ENCODE measurements at places on chromosomes 4 and X.

GRCh38 chr4:182699201-182699600 is 218.0 kb downstream of the DCTD start:
- DNase-seq: no peak

DNA sequence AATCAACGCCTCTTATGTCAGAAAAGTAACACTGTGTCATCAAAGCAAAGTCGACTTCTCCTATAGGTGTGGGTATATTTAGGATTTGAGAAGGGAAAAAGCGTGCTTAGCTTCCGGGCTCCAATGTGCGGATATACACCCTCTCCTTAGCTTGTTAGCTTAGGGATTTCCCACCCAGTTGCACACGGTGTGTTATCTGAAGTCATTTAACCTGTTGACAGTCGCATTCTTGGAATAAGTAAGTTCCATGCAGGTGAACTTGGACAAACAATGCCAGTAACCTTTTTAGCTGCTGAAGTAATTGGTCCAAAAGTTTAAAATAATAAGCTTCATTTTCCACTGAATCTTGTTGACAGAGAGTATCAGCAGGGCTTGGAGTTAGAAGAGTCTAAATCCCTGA is 113.7 kb downstream of the SHROOM3 start:
- no peak for DNase-seq

- DNase-seq: no peak
Observed at GRCh38 chr4:5371415-5372190, 320.3 kb downstream of the STK32B start.

DNA sequence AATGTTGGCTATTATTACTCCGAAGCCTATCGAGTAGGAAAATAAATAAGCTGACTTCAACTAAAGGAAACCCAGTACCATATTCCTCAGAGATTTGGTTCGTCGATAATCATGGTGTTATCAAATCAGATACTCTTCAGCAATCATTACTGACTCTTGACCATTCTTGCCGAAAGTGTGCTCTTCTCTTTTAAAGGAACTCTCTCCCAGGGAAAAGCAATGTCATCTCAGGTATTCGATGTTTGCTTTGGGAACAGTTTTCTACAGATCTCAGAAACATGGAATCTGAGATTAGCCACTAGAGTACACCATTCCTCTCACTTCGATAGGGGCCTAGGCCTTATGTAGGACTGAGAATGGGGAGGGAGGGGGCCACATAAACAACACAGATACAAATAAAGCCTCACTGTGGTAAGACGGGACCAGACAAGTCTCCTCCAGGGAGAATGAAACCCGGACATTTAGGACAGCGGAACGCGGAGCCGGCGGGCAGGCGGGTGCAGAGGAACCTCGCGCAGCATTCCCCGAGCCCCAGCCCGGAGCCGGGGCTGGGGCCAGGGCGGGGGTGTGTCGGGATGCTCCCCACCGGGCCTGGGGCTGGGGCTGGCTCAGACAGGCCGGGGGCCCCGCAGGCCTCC is 581 bp downstream of the DNAJB14 start:
- DNase-seq: no peak

DNA sequence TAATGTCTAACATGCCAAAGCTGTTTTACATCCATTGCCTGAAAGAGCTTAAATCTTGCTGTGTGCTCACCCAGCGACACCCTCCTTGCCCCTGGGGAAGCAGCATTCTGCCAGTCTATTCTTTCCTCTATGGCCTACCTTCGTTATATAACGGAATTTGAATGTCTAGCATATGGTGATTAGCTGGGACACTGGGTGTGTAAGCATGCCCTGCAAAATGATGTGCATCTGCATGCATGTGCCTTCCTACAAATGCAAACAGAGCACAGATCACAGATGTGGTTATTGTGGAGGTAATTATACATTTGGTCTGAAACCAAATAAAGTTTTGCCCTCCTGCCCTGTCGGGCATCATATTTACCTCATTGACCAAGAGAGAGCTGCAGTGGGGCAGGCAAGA is 90.8 kb downstream of the NHS start:
- DNase-seq: no peak

DNA sequence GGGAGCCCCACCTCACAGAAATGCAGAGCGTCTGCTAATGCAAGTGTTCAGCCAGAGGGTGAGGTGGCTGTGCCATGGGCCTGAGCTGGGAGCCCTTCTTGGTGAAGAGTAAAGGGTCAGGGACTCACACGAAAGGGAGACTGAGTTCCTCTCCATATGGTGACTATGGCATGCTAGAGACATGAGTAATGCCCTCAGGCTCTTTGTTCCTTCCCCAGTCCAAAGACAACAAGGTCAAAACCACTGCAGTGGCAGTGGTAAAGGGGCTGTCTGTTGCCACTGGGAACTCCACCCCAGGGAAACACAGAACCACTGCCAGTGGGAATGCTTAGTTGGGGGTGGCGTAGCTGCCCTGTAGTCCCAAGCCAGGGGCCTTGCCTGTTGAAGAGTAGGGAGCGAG is 22.4 kb downstream of the RAB40AL start:
- DNase-seq: peak; percentile 19

GRCh38 chr4:146998157-146998556 is 52.5 kb upstream of the TTC29 start:
- peak; percentile 4 for DNase-seq

DNA sequence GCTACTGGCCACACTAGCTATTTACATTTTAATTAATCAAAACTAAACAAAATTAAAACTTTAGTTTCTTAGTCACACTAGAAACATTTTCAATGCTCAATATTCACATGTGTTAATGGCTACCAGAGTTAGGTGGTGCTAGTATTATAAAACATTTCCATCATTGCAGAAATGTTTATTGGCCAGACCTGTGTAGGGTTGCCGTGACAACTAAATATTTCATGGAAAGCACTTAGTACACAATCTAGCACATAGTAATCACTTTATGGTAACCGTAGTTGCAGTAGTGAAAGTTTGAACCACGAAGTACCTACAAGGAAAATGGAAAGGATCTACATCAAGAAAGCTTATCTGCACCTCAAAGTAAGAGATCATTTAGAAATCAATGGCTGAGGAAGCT is 95.9 kb downstream of the HS6ST2 start:
- no peak for DNase-seq

GRCh38 chr4:171639540-171639939 is 173.7 kb upstream of the GALNTL6 start:
- peak; percentile 26 for DNase-seq

GRCh38 chr4:151955721-151956380 is 195.0 kb upstream of the GATB start:
- DNase-seq: no peak

GRCh38 chr4:22471999-22472461 is 43.8 kb downstream of the ADGRA3 start:
- no peak for DNase-seq

- peak; percentile 78 for DNase-seq
Observed at GRCh38 chrX:74119016-74119910, 184.7 kb upstream of the ZCCHC13 start.

Data from MV-4-11 (cell line).